ENCODE measurements at places on chromosomes 6 and 20. TPM values are rescaled to one million over a fixed set of nuclear protein-coding genes. Genes with fewer than 3 reads are reported as not detected.

GRCh38 chr6:10256113-10256690 lies 158.7 kb downstream of the TFAP2A start:
- H3K4me1 ChIP-seq = no peaks in the 10 kb centered on the region
- H3K27ac ChIP-seq = no peak overlapping the region
- no peaks in the 10 kb centered on the region for H3K36me3 ChIP-seq
- no peak for DNase-seq
- H3K4me3 ChIP-seq = no peak overlapping the region

DNA sequence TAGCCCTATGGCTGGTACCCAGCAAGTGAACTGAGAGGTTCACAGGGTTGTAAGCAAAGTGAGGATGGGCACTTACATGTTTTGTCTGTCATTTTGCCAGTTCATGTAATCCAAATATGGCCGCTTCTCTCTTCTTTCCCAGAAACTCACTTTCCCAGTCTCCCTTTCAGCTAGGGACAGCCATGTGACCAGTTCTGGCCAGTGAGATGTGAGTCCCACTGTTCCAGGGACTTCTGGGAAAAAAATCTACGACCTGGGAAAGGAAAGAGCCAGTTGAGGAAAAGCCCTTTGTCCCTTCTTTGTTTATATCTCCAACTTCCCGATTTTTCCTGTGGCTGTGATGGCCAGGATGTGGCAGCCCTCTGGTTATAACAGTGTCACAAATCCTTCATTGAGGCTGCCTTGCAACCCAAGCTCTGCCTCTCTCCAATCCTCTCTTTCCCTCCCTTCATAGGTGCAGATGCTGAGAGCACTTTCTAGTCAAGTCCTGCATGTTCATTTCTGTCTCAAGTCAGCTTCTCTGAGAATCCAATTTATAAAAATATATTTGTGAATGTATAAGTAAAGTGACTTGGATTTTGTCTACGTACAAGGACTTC lies 148.6 kb upstream of the ZFP64 start:
- H3K27ac ChIP-seq = no peak overlapping the region
- H3K4me1 ChIP-seq = no peaks in the 10 kb centered on the region
- H3K4me3 ChIP-seq = no peak overlapping the region
- H3K36me3 ChIP-seq = no peaks in the 10 kb centered on the region
- DNase-seq = no peak

- H3K36me3 ChIP-seq = peaks cover 18% of the 10 kb centered on the region
- H3K27me3 ChIP-seq = no peaks in the 10 kb centered on the region
- peaks cover 4% of the 10 kb centered on the region for H3K4me1 ChIP-seq
These were observed 116.7 kb downstream of the JPH2 start for GRCh38 chr20:44070139-44070900.

DNA sequence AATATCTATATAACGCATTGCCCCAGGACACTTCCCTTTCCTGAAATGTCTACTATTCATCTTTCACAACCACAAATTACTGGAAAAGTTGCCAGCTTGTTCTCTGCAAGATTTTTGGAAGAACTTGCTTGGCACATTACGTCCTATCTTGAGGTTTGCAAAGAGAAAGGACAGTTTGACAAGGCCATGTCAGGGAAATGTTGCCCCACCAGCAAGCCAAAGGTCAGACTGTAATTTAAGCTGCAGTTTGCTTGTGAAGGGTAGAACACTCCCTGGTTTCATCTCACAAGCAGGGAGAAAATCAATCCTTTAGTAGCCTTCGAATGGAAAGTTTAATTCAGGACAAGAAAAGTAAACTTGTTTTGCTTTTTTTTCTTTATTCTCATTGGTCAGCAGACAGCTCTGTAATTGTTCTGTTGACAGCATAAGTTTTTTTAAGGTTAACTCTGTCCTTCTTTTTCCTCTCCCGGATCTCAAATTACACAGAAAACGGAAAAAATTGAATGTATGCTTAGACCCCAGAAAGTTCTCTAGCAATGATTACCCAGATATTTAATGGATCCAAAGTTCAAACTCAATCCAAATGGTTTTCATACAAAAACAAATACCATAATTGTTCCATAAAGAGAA lies 541.8 kb upstream of the NRSN1 start:
- H3K4me1 ChIP-seq = no peaks in the 10 kb centered on the region
- no peak overlapping the region for H3K27ac ChIP-seq
- no peak for DNase-seq
- no peaks in the 10 kb centered on the region for H3K27me3 ChIP-seq

GRCh38 chr20:33926425-33926824 lies 67.3 kb upstream of the RALY start:
- DNase-seq = peak; percentile 6
- no peak overlapping the region for H3K4me3 ChIP-seq
- peaks cover 22% of the 10 kb centered on the region for H3K27me3 ChIP-seq
- H3K4me1 ChIP-seq = 0 out of 2 replicates have a peak, but pooled peaks cover 3% of the 10 kb centered on the region
- no peaks in the 10 kb centered on the region for H3K36me3 ChIP-seq

CD109 gene
- total RNA-seq = 5.0 TPM

DNA sequence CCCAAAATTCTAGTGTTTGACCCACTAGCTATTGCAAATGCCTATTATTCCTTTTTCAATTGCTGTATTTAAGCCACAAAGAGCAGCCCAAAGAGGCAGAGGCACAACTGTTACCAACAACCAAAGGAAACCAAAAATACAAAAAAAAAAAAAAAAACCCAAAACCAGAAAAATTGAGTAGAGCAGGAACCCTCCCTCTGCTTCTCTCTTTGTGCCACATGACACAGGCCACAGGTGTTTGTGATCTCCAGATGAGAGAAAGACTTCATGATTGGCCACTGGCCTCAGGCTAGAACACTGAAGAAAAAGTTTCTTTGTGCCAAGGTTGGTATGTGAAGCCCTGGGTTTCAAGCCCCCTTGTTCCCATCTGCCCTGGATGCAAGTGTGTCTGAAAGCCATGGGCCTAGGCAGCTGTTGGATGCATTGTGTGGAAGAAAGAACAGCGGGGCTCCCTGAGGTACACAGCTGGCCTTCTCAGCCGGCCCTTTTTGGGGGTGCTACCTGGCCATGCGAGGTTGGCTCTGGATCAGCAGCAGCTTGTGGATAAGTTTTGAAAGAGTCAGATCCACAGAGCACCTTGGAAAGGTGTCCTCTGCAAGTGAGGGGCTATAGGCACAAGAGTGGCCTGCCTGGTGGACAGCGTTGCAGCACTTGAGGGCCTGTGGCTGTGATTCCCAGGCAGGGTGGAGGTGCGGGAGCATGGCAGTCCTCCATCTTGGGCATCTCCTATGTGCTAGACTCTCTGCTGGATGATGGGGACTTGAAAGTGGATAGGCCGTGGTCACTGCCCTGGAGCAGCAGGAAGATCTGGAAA lies 204.5 kb downstream of the ZDHHC14 start:
- H3K4me1 ChIP-seq = no peaks in the 10 kb centered on the region
- no peaks in the 10 kb centered on the region for H3K36me3 ChIP-seq
- H3K4me3 ChIP-seq = no peak overlapping the region
- no peaks in the 10 kb centered on the region for H3K27me3 ChIP-seq
- no peak for DNase-seq

DNA sequence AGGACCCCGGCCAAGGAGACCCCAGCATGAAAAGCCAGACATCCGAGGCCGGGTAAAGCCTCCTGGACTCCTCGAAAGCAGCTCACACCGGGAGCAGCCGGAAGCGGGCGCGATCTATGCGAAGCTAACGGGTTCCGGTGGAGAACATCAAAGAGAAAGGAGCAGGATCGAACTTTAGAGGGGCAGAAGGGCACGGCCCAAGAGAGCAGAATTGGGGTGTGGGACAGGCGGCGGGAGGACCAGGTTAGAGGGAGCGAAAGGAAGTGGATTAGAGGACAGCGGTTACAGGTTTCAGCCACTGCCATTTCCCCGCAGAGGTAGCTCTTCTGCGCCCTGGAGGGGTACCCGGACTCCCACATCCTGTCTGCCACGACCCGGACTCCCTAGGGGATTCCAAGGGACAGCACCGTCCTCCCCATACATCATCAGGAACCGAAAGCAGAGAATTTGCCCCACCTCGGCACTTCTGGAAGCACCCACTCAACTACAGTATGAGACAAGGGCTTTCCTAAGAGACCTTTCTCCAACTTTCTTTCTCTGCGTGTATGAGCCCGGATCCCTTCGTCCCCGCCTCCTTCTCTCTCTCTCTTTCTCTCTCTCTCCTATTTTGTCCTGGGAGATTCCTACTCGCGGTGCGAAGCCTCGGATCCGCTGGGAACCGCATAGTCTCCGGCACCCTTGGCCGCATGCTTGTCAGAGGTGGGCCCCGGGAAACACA lies 507 bp upstream of the VGLL2 start:
- peaks cover 74% of the 10 kb centered on the region for H3K27me3 ChIP-seq
- no peak for DNase-seq
- H3K4me3 ChIP-seq = peak overlapping the region; percentile 6

DNA sequence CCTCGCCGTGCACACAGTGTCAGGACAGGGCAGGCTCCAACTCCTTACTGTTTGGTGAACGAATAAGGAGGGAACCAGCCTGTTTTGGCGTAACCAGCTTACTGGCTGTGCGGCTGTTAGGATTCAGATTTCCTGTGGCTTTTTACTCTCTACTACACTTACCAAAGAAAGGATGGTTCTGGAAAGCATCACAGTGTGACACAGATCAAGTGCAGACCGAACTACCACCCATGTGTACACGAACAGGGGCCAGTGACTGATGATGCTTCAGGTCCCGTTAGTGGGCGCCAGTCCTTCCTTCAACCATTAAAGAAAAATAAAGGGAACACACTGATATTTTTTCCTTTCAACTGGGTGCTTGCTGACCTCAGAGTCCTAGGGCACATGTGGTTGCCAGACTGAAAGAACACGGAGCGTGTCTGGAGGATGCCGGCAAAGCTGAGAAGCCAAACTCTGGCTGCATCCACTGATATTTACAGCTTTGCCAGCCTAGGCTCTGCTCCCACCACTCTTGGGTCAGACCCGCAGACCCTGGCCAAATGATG lies 352.3 kb upstream of the AGPAT4 start:
- H3K36me3 ChIP-seq = no peaks in the 10 kb centered on the region
- DNase-seq = no peak
- no peak overlapping the region for H3K27ac ChIP-seq

All from IMR-90 (cell line).